ENCODE measurements at places on chromosomes 1 and 21.

- no peak for DNase-seq
These were observed 677 bp downstream of the AGPAT3 start for GRCh38 chr21:43865540-43866259.

- no peak for DNase-seq
These were observed 1.5 kb upstream of the ASCL5 start for GRCh38 chr1:201128476-201128875.

- no peak for DNase-seq
These were observed 127.0 kb downstream of the LTN1 start for GRCh38 chr21:28865488-28866186.

DNA sequence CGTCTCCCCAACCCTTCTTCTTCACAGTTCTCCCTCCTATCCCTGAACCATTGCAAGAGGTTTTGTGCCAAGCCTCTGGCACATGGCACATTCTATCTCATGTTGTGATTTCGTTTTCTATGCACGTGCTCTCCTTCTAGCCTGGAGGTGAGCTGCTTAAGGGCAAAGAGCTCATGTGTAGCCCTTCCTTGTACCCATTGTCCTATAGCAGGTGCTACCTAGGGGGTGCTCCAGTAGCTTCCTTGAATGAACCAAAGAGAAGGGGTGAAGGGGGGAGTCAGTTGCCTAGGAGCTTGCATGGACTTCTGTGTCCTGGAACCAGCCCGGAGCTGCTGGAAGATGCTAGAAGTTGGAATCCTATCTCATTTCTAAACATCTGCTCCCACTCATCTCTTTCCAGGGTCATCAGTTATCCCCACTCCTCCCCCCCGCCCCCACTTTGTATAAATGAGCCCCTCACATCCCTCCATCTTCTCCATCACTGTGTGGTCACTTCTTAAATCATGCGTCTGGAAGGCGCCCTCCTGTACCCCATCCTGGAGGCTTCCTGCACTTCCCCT is 535 bp upstream of the DISC1 start:
- DNase-seq, result no peak

DNA sequence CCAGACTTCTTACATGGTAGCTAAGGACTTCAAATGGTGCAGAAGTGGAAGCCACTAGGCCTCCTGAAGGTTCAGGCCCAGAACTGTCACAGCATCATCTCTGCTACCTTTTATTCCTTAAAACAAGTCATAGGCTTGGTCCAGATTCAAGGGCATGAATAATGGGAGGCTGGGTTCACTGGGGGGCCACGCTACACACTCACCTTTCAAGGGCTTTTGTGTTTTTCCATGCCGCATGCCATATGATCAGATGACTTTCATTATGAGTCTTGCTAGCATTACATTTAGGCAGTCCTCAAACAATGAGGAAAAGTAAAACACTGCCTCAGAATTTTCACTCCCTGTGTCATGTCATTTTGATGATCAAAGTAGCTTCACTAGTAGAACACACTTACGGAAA is 83.4 kb downstream of the VPS26C start:
- no peak for DNase-seq

DNA sequence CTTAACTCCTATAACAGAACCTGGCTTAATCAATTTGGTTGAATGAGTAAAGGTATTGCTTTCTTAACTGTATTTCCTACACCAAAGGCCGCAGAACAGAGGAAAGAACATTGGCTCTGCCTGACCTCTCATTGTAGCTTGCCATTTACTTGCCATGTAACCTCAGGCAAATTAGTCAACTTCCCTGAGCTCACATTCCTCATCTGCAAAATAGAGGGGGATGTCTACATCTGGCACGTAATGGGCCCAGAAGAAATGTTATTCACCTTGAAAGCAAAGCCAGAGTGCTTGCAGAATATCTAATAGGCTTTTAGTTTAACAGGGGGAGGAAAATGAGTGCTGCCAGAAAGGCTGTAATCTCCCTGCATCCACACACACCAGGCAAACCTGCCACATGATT is 44.3 kb downstream of the LAMC2 start:
- no peak for DNase-seq

GRCh38 chr1:225460021-225460736 is 32.3 kb upstream of the LBR start:
- DNase-seq, result no peak

GRCh38 chr1:1306070-1306660 is 1.6 kb downstream of the ACAP3 start:
- DNase-seq, result no peak

DNA sequence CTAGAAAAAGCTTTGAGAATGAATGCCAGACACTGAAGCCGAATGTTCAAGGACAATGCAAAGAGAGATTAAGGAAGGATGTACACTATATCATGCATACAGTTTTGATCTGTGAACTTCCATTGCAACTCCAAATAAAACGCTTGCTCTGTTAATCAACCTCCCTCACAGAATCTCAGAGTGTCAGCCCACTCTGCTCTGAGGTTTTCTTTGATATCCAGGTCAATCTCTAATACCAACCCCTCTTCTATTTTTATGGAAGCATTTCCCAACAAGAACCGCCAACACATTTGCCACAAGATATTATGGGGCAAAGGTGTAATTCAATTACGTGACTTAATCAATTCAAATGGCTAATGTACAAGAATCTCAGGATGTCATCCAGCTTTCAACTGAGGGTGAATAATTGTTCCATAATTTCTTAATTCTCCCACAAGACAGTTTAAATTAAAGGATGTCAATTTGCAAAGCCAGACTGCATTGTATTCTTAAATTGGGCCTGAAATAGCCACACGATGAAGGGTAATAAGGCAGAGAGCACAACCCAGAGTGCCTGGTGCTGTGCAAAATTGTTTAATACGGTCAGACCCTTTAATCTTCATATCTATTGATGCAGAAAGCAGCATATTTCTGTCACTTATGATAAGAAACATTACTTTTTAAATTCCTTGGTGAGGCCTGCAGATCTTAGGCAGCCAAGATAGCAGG is 459.2 kb upstream of the DAB1 start:
- DNase-seq, result no peak

DNA sequence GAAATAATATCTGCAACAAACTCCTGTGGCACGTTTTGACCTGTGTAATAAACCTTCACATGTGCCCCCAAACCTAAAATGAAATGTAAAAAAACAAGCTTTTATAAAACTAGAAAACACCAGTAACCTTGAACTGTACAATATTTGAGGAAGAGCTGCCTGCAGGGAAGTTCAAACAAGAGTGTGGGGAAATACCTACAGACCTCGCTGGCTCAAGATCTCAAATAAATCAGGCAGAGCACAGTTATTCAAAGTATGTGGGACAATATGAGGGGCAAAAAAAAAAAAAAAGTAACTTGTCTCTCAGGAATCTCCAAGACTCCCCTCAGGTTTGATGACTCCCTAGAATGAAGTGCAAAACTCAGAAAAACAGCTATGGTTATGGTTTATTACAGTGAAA is 37.9 kb upstream of the PPIH start:
- no peak for DNase-seq

GRCh38 chr1:42962641-42963377 is 4.1 kb upstream of the SLC2A1 start:
- no peak for DNase-seq

GRCh38 chr1:81312272-81312754 is 488.4 kb upstream of the ADGRL2 start:
- no peak for DNase-seq

DNA sequence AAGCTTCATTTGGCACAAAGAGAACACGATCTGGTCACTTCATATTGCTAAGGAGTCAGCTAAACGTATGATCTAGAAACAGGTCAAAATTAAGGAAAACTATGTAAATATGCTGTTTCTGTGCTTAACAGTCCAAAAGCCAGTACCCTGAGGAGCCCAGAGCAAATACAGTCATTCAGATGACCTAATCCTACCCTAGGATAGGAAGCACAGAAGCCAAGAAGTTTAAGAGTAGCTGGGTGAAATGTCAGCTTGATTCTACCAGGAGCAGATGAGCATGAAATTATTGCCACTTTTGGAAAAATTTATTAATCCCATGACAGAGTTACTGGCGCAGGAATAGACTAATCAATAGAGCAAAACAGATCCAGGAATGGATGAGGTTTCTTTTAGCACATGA is 18.3 kb downstream of the SORT1 start:
- DNase-seq, result no peak

DNA sequence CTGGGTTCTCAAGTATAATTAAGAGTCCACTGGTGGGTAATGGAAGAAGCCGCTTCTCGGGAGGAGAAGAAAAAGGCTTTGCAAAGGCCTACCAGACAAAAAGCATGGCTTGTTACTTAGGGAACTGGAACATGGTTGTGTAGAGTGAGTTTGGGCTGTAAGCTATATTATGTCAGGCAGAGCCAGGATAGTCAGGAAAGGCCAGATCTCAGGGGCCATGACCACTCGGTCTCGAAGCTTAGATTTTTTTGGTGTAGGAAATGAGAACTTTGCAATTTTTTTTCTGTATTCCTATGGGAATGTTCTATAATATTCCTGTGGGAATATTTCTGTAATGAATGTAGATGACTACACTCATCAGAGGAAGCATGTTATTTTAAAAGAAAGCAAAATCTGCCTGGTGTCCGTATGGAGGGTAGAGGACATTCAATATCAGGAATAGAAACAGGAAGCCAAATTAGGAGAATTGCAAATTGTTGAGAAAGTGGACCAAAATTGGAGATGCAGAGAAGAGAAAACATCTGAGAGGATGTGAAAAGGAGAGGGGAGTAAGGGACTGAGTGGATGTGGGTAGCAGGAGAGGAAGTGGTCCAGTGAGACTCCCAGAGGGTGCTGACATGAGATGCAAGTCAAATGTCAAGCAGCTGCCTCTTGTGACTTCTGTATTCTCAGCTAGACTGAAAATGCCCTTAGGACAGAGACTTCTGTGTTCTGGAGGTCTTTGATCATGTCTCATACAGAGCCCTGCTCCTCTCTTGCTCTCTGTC is 45.2 kb upstream of the HAO2 start:
- DNase-seq, result no peak

DNA sequence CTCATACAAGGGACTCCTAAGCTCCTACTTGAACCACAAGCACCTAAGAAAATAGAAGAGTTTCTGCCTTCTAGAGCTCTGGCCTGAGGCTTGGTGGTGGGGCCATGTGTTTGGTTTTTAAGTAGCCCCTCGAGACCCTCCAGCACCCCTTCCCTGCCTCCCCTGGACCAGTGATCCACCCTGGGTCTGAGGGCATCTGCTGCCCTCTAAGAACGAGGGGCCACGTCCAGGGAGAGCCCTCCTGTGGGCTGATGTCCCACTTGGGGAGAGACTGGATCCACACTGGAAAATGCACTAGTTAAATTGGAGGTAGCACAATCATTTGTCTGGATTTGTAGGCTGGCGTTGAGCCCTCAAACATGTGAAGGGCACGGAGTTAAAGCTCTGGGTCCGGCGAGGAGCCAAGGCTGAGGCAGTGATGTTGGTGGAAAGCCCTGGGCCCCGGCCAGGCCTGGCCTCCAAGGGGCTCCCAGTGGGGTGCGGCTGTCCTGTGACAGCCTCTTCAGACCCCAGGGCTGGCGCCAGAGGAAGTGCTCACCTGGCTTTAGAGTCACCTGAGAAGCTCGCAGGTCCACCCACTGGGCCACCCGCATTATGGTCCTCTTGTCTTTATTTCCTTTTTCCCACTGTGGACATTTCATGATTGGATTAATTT is 65.2 kb downstream of the SLC37A1 start:
- DNase-seq, result no peak

GRCh38 chr21:42537106-42537742 is 23.6 kb downstream of the SLC37A1 start:
- DNase-seq, result no peak

DNA sequence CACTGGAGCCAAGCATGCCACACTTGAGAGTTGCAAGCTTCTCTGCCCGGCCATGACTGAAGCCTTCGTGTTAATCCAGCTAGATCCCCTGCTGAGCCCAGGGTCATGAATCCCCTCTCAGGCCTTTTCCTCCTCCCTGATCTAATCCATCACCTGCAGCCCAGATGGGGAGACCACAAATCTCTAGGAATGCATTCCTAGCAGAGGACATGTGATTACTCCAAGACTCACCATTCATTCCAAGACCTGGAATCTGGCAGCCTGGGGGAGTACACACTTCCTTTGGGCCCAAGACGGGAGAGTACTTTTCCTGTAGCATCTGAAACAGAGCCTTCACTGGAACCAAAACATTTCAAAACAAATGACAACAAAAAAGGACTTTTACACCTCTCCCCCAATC is 269.3 kb upstream of the NFIA start:
- no peak for DNase-seq

DNA sequence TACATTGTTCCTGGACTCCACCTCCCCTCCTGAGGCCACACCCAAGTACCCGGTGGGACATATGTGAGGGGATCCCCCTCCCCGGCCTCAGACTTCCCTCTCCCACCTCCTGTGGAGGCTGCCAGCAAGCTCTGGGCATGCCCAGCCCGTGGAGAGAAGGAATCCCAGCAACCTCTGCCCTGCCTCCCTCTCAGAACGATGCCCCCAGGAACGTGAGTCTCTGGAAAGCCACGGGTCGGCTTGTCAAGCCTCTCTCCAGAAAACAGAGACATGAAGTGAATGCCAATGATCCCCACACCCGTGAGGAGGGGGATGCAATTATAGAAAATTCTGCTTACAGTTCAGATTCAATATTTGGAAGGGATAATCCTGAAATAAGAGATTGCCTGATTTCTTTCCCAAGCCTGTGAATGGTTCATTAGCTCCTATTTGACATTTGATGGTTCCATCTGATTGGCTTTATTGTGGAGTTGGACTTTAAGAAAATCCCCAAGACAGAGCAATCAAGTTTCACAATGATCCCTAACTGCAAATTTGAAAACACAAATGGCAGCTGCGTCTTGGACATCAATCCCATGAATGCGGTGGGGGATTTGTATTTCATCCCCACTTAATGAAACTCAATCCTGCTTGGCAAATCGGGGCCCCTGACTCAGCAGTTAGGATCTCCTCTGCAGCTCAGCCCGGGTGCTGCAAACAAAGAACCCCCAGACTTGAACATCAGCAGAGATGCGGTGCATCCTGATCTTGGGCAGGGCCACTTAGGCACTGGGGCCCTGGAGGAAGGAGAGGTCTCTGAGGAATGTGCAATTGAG is 9.1 kb upstream of the GUCA2B start:
- DNase-seq, result no peak

- no peak for DNase-seq
These were observed 153.7 kb downstream of the ELAVL4 start for GRCh38 chr1:50262436-50262835.

DNA sequence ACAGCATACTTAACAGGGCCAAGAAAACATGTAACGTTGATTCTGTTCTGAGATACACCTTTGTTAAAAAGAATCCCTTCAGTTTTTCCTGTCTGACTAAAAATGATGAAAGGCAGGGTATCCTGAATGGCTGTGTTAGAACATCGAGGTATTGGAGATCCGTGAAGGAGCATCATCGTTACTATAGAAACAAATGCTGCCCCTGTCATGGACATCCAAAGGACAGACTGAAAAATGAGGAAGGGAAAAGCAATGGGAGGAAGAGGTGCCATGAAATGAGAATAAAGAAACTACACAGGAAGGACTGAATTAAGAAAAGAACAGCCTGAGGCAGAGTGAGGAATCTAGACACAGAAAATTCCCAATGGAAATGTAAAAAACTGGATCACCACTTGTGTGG is 257.9 kb downstream of the PDE4B start:
- DNase-seq, result no peak

GRCh38 chr1:230371923-230372703 is 54.0 kb downstream of the PGBD5 start:
- DNase-seq, result no peak

All from NCI-H2081 treated with DMSO at 0.1 percent for 48 hours (cell line).